ENCODE measurements at places on chromosomes 1 and 21.

DNA sequence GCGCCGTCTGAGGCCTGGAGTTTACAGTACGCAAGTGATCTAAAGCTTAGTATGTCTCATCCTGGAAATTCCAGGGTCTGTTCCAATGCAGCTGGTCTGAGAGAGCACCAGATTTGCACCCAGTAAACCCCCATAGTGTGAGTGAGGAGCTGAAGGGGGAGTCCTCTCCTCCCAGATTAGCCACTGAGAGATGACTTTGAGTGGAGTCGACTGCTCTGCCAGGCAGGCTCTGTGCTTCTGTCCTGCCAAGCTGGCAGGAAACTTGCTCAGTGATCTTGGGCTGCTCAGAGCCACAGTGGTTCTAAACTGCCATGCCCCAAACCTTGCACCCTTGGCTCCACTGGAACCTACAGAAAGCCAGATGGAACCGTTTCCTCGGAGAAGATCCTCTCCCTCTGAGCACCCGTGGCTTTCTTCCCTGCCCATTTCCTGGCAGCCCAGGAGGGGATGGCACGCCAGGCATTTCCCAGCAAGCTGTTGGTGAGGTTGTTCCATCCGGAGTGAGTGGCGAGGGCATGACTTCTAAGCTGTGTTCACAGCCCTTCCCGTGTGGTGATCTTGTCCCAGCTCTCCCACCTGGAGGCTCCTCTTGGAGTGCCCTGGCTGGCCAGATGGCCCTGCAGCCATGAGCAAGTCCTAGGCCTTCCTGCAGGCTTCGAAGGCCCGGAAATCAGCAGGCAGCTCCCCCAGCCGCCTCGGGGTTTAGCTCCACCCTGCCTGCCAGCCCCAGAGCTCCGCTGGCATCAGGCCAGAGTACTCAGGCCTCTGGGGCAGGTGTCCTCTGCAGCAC, 125.9 kb upstream of the VAMP3 start:
- no peak for DNase-seq

DNA sequence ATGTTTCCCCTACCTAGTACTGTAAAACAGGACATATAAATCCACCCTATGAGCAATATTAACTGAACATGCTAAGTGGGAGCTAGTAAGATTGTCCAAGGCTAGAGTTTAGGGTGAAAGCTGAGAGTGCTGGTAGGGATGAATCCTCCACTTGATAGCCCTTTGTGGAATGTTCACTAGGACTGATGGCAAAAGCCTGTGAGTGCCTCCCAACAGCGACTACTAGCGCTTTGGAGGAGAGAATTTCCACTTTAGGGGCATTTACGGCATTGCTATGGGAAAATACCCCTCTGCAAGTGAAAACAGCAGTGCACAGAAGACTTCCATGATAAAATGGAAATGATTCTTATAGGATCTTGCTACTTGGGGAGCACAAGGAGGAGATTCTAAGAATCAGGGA, 35.9 kb downstream of the CFHR5 start:
- DNase-seq, result no peak

DNA sequence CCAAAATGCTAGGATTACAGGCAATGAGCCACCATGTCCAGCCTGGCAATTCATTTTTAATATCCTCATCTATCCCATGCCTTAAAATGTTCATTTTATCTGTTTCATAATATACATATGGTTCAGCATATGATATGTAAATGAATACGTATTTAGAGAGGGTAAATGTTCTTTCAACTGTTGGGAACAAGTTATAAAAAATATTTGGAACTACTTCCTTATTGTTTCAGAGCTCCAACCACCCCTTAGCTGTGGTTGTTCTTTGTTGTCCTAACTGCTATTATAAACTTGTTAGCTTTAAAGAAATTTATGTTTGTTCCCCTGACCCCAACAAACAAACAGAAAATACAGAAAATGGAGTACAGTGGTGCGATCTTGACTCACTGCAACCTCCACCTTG, 14.5 kb downstream of the MCOLN2 start:
- DNase-seq, result no peak

GRCh38 chr1:2650967-2651645, 18.3 kb upstream of the MMEL1 start:
- no peak for DNase-seq

GRCh38 chr1:11858968-11859871, 475 bp upstream of the NPPB start:
- DNase-seq, result peak; percentile 52

DNA sequence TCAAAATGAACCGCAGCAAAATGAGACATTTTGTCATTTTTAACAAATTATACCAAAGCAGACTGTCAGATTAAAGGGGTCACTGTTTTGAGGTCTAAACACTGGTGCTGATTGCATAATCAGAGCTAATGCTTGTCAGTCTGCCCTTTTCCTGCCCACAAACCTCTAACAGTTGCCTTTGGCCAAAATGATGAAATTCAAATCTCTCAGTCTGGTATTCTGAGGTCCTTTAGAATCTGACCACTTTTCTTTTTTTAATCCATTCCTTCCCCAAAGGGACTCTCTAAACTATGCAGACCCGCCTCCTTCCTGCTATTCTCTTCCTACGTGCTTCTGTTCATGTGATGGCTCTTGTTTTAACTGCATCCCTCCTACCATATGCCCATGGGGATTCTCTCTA, 145.2 kb upstream of the SPATA6 start:
- no peak for DNase-seq

DNA sequence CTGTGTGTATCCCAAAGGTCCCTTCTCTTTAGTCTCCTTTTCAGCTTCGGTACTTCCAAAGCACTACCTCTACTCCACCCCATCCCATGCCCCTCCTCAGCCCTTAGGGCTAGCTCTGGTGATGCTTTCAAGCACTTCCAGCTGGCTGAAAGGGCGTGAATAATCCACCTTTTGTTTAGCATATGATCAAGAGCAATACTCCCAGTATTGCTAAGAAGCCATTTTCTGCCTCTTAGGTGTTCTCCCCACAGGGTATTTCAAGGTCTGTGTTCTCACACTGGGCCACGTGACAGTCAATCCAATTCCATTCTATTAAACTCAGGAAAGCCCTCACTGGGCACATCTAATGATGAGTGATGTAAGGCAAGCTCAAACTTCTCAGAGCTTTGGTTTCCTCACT, 298.5 kb upstream of the PROX1 start:
- DNase-seq, result no peak

DNA sequence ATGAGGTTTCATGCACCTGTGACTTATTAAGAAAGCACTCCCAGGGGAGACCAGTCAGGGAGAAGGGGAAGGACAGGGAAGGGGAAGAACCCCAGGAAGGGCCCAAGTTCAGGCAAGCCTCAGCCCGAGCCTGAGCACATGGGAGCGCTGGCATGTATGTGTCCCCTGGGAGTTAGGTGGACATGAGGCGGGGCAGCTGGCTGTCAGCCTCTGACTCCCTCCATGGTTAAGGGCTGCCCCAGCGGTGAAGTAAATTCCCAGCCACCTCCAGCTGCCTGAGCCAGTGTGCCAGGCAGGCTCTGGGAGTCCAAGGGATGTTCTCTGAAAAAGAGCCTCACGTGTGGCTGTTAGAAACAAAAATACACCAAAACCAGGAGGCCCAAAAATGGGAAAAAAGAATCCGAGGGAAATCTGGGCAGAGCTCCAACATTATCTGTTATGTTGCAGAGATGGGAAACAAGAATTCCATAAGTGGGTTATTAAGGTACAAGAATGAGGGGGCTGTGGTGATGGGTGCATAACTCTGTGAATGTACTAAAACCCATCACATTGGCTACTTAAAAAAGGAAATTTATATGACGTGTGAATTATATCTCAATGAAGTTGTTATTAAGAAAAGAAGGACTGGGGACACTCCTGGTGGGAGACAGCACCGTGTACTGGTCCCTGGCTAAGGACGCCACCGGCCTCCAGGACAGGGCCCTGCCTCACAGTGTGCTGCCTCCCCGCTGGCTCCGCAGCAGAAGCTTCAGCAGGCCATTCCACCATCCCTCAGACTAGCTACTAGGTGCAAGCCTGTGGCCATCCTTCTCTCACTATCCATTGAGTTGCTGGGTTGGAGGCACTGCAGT, 18.7 kb downstream of the DMRTB1 start:
- DNase-seq, result no peak

DNA sequence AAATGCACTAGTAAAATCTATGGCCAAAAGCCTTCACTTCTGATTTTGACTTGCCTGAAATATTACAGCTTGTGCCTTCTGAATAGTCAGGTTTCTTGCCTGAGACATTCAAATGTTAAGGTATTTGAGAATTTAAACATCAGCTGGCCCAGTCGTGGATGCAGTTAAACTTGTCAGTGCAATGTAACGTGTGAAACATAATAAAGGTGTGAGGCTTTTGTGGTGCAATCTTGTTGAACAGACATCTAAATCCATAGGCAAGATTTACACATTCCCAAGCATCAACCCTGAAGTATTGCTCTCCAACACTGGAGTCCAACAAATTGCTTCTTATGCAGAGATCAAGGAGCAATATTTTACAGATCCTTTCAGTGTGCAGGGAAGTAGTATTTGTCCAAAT, 4.4 kb downstream of the CCN1 start:
- DNase-seq, result no peak

DNA sequence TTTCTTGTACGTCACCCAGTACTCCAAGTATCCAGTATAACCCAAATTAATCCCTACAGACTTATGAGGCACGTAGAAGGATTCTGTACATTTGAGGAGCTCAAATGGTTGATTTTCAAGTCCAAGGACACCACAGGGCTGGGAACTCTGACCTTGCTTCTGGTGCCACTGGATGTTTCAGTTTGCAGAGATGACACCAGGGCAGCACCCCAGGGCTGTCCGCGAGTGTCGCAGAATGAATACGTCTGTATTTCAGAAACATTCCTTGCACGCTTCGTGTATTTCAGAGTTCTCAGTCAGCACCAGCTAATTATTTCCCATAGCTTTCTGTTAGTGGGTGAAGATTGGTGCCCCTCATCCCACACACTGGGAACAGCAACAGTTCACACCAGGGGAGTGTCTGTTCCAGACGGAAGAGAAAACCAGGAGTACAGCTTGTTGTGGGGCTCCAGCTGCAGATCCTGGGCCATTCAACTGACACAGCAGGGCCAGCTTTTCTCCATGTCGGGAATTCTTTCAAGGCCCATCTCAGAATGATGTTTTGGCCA, 159.2 kb downstream of the RHOU start:
- DNase-seq, result no peak

DNA sequence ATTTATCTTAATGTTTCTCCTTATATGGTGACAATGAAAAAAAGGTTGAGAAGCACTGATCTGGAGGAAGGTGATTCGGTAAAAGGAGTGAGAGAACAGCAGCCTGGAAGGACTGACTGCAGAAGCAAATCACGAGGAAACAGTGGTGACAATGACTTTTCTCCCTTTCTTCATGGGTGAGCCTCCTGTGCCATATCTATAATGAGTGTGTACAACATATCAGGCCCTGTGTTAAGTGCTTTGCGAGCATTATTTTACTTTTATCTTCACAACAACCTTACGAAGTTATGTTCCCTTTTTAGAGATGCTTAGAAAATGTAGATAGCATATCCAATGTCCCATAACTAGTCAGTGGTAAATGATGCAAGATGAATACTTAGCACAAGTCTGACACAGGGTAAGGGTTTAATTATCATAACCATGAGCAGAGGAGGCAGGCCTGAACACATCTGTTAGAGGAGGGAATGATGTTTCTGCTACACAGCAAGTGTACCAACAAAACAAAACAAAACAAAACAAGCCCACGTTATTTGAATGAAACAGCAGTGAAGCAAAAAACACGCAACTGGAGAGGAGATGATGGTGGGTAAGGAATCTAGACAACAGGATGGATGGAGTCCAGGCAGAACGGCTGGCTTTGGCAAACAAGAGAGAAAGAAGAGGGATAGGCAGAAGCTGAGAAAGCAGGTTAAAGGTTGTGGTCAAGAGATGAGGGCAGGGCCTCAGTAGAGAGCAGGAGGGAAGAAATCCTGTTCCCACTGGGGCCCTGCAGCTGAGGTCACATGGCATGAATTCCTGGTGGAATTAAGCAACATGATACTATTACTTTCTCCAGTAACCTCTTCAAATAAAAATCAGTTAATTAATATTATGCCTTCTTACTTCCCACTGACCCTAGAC, 29.6 kb downstream of the GNG12 start:
- DNase-seq, result no peak

DNA sequence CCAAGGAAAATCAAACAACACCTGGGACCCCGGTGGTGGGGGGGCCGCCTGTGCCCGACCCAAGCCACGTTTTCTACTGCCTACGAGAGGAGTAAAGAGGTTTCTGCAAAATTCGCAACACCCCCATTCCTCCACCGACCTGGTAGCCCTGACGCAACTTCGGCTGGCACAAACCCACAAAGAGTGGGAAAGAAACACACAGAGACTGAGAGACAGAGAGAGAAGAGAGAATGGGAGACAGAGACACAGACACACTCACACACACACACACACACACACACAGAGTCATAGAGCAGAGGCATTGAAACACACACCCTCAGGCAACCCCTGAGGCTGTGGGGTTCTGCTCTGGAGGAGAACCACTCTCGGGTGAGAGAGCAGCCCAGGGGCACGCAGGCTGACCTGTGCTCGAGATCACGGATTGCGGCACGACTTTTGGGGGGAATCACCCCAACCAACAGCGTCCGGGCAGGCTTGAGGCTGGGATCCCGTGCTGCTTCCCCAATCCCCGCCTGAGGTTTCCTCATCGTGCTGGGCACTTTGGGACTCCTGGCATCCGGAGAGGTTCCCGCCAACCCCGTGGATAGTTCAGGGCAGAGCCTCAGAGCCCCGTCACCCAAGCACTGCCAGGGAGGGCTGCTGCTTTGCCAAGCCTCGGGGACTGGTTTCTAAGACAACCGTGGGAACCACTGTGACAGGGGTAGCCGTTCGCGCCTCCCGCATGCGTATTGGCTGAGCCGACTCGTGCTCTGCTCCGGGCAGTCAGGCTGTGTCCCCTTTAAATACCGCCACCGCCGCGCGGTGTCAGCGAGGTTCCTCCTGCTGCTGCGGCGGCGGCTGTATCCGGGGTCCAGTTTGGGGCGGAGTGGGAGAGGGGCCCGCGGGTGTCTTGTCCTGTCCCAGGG, 682.4 kb upstream of the TPTE start:
- no peak for DNase-seq

DNA sequence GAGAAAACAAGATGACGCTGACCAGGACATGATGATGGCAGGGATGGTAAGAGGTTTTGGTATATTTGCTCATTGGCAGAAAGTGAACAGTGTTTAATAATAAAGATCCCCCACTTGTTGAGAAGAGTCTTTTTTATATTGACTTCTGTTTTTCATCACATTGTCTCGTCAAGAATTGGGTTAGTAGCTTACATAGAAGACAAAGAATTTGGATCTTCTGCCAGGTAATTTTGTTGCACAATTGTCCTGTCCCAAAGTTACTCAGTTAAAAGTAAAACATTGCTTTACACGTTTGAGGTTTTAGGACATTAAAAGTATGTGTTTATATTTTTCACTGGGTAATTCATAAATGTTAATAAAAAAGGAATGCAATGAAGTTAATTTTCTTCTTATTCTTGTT, 48.3 kb upstream of the LAMC2 start:
- no peak for DNase-seq

GRCh38 chr21:36710729-36711048, 11.8 kb downstream of the SIM2 start:
- DNase-seq, result peak; percentile 76

GRCh38 chr1:202276920-202277319, 64.8 kb downstream of the UBE2T start:
- DNase-seq, result no peak
